ENCODE measurements at places on chromosomes 3 and 15.

DNA sequence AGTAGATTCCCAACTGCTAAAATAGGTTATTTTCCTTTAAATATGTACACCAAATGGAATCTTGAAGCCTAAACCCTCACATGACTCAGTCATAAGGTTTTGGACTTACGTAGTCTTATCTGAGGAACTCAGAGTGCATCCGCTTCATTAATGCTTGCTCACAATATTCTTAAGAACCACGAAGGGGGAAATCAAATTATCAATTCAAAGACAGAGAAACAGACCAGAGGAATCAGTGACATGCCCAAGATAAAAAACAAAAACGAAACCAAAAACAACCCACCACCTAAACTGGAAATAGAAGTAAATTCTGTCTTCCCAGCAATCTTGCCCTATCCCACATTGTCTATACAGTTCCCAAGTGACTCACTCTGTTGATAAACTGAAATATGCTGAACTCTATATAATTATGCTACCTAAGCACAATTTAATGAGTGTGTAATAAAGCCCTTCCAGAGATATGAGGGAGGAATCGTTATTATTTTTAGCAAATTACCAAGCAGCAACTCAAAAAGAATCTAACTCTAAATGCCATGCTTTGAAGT, 135.4 kb upstream of the CBLB start:
- no peak for DNase-seq

DNA sequence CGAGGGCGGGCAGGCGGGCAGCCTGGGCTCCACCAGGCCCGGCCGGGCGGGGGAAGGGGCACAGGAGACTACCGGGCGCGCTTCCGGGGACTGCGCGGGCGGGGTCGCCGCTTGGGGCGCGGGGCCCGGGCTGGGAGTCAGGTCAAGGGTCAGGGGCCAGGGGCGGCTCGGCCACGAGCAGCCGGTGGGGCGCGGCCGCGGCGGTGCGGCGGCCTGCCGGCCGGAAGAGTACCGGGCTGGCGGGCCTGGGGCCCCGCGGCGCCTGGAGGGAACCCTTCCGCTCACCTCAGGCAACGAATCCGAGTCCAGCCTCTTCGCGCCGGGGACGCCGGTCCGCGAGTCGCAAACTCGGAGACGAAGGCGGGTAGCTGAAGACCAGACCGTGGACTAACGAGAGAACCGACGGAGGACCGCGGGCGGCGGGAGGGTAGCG, 225 bp downstream of the RHOA start:
- DNase-seq = no peak

DNA sequence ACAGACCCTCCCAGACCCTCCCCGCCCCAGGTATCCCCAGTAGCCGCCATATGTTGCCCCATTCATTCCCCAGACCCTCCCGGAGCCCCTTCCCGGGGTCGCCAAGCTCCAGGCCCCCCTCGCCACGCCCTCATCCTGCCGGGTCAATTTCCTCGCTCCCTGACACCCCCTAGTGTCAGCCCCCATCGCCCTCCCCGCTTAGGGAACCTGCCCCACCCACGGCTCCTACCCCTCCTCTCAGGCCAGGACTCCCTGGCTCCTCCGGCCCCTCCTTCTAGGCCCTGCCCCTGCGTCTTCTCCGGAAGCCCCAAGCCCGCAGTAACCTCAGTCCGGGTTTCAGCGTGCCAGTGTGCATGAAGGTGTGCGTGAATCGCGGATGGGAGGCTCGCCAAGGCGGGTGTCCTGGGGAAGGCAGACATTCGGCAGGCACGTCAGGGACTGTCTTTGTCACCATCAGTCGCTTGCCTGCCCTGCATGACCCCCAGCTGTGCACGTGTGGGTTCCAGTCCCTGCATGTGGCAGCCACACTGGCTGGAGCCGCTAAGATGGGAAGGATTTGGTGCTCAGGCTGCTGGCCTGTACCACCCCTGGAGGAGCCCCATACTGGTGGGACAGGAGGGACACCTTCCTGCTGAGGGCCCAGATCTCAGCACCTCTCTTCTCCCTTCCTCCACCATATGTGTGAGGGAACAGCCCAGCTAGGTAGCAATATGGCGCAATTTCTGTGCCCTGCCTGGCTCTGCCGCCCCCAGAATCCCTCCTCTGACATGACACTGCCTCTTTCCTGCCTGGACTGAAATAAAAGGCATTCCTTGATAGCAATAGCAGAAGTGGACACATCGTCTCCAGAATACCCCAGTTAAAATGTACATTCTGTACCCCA, 693 bp downstream of the DISP2 start:
- peak; percentile 8 for DNase-seq

DNA sequence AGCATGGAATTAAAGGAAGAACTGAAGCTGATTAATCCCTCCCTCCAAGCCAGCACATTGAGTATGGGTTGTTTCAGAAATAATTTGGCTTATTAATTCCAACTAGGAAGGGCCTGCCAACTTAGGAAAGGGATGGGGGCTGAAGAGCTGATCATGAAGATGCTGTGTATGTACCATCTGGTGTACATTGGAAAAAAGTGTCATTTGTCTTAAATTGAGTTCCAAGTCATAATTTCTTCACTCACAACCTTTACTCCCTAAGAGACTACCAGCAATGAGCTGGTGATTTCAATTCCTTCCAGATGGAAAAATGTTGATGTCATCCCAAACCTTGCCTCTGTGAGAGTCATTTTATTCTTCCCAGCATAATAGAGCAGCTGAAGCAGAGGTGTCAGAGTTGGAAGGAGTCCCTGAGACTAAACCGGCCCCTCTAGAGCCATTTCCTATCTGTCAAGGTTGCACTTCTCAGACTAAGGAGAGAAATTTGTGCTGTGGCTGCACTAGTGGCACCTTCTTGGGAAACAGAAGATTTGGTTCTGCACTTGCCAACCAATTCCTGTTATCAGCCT, 79.4 kb downstream of the GTPBP8 start:
- DNase-seq = no peak

DNA sequence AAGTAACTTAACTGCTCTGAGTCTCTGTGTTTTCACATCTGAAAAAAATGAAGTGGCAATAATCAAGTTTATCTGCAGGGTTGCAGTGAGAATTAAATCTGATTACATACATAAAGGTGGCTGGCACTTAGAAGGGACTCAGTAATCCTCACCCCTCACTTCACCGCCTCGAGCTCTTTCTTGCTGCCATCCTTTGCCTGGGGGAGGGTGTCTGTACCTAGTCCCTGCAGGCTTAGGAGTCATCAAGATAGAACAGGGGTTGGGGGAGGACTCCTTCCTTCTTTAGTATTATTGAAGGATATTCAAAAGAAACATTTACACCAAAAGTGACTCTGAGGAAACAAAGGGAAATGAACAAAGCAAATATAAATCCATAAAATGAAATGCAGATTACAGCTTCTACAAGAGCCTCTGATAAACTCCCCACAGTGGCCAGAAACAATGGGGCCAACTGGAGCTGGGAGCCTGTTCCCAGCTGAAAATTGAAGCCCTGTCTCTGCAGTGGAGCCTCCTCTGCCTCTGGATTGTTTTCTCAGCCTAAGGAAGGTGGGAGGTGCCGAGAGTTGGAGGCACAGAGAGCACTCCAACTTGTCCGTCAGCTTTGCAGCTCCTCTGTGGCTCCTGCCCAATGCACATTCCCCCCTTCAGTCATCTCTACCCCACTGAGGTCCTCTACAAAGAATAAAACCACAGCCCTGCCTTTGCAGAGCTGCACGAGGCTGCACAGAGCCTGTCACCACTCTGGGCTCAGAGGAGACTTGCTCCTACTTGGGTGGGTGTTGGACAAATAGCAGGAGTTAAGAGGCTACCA, 41.8 kb downstream of the CRYGS start:
- no peak for DNase-seq

DNA sequence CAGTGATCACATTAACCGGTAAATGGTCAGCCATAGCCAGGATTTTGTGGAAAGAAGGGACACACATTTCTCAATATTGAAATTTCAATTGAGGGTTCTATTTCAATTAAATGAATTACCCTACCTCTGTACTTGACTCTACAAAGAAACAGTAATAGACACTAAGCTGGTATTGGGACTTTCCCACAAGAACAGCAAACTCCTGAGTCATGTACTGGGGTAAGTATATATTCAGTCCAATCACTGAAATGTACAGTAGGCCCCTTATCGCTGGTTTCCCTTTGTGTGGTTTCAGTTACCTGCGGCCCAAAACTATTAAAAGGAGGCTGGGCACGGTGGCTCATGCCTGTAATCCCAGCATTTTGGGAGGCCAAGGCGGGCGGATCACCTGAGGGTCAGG, 17.6 kb downstream of the ASB14 start:
- DNase-seq = no peak

DNA sequence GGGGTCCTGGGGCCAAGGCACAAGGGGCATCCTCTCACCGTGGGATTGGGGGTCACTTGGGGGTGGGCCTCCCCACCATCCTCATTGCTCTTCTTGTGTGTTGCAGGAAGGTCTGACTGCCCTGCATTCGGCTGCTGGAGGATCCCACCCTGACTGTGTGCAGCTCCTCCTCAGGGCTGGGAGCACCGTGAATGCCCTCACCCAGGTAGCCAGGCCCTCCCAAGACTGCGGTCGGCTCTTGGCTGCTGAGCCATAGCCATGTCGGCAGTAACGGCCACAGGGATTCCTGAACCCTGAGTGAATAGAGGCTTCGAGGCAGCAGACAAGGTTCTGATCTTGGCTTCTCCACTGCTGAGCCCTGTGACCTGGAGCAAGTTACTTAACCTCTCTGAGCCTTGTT, 19.7 kb downstream of the ANKDD1A start:
- DNase-seq = no peak

DNA sequence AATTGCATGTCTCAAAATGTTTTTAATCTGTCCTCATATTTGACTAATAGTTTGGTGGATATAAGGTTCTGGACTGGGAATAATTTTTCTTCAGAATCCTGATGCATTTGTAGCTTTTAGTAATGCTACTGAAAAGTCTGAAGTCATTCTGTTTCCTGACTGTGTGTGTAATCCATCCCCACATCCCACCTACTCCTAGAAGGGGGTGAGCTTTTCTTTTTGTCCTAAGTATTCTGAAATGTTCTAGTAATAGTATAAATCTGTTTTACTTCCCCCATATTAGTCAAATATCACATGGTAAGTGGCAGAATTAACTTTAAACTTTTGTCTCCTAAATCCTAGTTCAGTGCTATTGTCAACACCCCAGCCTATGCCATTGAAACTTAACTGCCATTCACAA, 162.8 kb downstream of the GREM1 start:
- DNase-seq = no peak

- DNase-seq = no peak
Observed at GRCh38 chr3:72270072-72270681, 485.2 kb upstream of the PROK2 start.

DNA sequence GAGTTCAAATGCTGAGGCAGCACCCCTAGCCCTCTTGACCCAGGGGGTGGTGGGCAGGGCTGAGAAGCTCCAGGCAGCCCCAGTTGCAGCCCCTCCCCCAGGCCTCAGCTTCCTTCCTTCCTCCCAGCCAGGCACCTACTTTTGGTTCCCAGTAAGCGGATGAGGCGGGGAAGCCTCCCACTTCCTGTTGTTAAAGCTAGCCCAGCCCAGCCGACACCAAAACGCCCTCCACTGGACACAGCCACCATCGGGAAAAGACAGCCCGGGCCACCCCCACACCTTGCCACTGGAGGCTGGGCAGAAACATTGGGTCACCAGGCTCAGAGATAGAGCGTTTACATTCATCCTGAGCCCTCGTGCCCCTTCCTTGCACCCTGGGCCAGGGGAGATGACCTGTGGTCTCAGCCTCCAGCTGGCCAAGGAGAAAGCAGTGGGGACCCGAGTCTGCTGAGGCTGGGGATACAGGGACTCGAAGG, 3.5 kb downstream of the DUSP7 start:
- no peak for DNase-seq

GRCh38 chr3:186109897-186110803, 1.3 kb upstream of the ETV5 start:
- no peak for DNase-seq

DNA sequence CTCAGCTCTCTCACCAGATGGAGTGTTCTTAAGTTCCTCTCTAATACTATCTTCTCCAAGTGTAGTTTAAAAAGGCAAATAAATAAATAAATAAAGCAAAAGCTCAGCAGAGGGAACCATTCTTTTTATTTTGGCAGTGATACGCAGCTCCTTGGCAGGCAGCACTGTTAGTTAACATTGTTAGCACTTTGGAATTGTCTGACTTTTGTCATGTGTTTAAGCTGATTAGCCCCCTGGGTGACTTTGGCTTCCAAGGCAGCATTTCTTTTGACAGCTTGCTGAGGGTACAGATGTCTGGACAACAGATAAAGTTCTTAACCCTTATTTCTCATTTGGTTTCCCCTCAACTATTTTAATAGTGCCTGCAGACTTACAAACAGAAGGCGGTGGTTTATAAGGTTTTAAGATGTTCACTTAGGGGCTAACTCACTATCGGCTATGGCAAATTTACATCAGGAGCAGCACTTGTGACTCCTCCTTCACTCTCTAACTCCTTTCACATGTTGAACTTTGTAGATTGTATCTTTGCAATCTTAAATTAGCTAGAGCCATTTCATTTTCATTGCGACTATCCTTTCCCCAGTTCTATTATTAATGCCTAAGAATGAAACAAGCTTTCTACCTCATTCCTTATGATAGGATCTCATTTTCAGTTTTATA, 213.4 kb downstream of the ZBBX start:
- DNase-seq = no peak

DNA sequence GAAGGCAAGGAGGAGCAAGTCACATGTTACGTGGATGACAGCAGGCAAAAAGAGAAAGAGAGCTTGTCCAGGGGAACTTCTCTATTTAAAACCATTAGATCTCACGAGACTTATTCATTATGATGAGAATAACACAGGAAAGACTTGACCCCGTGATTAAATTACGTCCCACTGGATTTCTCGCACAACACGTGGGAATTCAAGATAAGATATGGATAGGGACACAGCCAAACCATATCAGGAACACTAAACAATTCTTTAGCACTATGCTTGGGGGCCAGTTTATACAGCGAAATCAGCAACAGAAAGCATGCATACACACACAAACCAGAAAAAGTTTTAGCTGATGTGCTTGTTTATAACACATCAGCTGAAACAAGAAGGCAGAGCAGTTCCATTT, 704.2 kb downstream of the OTOL1 start:
- DNase-seq = no peak

- no peak for DNase-seq
Observed at GRCh38 chr3:42507252-42507651, 4.8 kb downstream of the VIPR1 start.

All from NCI-H748 treated with DMSO at 0.1 percent for 48 hours (cell line).